ENCODE measurements at places on chromosomes 16 and 17.

DNA sequence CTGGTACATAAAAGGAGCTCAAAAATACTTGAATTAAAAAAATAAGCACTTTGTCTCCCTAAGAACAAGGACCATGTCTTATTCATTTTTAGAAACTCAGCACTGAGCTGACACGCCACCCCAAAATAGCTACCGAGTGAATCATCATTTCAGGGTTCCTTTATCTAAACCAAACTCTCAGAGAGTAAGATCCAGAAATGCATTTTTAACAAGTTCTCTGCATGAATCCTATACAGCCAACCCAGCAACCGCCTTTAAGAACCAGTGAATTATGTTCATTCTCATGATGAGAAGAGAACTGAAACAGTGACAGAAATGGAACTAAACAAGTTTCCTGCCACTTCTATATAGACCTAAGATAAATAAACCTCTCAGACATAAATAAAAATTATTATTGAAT is 8.7 kb downstream of the C16orf87 start:
- no peak for DNase-seq

DNA sequence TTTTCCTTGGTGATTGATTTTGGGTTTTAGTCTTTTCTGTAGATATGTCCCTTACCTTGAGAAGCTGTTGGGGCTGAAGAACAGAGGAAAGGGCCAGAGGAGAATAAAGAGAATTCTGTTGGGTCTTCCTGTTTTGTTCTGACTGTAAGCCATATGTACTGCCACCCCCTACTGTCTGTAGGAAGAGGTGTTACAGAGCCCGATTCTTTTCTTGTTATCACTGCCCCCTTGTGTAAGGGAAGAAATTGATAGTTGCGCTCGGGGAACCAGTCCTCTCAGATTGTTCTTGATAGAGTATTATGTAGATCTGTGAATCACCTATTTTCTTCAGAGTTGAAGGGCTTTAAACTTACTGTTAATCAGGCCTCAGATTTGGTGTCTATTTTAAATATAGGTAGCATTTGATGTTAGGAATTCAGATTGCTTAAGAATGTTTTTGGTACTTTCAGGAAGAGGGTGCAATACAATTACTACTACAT is 2.4 kb downstream of the TANC2 start:
- peak; percentile 92 for DNase-seq

DNA sequence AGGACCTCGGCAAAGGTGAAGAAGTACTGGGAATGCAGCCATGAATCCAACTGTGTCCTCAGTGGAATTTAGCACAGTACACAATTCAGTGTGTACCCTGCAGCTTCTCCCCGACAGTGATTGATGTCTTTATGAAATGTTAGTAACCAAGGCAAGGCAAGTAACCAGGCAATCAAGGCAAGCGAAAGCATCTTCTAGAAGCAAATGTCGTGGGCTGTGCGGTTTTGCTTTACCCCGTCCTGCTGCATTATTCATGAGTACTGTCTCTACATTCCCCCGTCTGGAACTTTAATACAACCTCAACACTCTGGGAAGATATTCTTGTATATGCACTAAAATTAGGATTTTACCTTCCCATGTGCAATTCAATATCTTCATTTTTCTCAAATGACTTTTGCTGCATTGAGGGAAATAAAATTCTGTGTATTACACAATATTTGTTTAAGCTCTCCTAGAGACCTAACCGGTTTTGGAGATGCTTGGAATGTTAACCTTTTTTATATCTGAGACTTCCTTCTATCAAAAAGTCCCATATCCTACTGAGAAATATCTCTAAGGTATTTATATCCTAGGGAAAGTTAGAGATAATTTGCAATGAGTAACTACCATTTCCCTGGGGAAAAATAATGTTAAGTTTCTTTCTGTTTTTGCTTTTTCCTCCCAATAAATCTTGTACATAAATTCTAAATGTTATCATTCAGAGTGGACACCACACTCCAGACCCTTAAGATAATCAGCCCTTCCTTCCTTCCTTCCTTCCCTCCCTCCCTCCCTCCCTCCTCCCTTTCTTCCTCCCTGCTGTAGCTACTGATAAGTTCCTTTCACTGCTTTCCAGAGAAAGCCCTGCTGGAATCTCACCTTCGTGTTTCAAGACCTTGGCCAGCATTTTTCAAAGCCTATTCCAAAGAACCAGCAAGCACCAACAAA is 51.9 kb upstream of the ADORA2B start:
- no peak for DNase-seq

GRCh38 chr16:75555213-75555706 is 792 bp downstream of the TMEM231 start:
- DNase-seq: peak; percentile 94

GRCh38 chr16:5461141-5461540 is 363.5 kb upstream of the EEF2KMT start:
- no peak for DNase-seq

DNA sequence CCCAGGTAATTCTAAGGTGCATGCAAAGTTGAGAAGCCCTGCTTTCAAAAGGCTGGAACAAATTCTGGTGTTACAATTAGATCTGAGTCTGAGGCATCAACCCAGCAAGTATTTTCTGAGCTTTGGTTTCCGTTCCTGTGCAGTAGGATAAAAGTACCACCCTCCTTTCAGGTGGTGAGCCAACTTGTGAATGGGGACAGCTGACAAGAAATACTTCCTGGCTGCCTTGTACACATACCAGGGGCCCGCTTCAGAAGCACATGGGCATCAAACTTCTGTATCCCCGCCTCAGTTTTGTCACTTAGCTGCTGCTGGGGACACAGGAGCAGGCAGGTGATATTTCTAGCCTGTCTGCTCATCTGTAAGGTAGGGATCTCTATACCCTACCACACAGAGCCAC is 252.2 kb downstream of the CPPED1 start:
- no peak for DNase-seq

GRCh38 chr16:10976634-10977033 is 32.3 kb downstream of the CLEC16A start:
- no peak for DNase-seq

DNA sequence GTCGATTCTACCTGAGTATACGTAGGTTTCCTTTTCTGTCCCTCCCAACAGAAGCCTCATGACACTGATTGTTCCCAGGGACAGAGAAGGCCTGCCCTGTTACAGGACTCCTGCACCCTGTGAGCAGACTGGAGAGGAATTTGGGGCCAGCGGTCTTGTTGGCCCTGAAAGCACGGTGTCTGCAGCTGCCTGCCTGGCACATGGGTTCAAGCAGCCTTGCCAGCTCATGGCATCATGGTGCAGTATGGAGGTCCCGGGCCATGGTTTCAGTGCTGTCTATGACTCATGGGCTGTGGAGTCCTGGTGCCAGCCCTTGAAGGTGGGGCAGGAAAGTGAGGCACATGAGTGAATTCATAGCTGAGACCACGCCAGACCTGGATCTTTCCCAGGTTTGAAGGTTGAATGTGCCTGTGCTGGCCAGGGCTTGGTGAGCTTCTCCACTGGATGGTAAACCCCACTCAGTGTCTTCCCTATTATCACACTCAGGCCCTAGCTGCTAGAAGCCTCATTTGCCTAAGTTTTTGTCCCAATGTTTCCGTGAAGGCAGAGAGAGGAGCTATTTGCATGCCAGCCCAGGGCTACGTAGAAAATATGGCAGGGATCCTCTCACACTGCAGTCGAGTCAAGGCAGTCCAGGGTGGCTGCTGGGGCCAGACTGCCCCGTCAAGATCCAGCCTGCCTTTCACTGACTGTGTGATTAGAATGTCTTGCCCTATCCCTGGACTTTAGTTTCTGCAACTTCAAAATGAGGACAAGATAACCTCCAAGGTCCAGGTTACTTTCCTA is 277.2 kb upstream of the CCL2 start:
- no peak for DNase-seq

- no peak for DNase-seq
Observed at GRCh38 chr17:69284646-69285045, 42.3 kb downstream of the ABCA5 start.

- no peak for DNase-seq
Observed at GRCh38 chr16:11354733-11355574, 9.7 kb downstream of the RMI2 start.

- no peak for DNase-seq
Observed at GRCh38 chr16:86638642-86639041, 60.3 kb downstream of the FOXL1 start.

DNA sequence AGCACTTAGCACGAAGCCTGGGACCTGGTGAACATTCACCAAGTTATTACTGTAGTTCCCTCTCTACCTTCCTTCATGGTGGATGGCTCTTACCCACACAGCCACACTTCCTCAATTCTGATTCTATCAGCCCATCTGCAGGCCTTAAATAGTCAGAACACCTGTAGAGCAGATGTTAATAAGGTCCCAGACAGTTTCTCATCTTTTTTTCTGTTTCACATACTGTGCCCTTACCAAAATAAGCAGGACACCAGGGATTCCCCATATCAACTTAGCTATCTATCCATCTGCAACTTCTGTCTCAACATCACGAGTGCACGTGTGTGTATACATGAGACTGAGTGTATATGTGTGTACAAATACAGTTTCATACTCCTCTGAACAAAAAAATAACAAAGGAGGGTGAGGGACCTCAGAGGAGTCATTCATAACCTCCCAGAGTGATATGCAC is 2.8 kb downstream of the RECQL5 start:
- DNase-seq: no peak

- no peak for DNase-seq
Observed at GRCh38 chr16:53061256-53061655, 6.5 kb downstream of the CHD9 start.

GRCh38 chr16:88062341-88063210 is 111.3 kb downstream of the BANP start:
- DNase-seq: no peak

DNA sequence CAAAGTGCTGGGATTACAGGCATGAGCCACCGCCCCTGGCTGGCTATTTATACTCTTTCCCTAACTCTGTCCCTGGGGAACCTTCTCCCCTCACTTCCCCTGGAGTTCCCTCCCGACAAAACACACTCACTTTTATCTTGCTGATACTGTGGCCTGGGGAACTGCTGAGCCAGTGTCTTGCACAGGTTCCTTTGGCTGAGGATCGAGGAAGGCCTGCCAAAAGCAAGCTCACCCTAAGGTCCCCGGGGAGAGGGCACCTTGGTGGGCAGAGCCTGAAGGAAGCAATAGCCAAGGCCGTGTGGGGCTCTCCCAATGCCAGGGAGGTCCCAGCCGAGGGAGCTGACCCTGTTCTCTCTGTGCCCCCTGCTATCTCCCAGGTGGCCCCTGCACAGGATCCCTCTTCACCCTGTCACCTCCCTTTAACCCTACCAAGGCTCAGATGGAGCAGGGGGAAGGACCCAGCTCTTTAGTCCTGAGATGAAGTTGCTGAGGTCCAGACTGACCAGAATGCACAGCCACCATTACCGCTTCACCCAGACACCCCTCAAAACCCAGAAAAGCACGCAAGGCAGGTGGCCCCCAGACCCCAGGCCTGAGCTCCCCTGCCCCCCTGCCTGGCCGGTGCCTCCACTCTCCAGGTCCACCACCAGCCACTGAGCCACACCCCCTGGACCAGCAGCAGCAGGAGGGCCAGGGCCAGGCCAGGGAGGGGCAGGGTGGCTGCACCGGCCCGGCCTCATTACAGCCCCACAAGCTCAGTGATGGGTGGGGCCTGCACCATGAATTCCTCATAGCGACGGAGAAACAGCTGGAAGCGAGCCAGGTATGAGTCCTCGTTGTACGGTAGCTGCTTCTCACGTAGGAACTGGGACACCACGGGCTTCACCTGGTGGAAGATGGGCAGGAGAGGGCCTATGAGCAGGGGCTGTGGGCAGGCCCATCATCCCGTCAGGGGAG is 5.1 kb upstream of the FDXR start:
- DNase-seq: no peak

DNA sequence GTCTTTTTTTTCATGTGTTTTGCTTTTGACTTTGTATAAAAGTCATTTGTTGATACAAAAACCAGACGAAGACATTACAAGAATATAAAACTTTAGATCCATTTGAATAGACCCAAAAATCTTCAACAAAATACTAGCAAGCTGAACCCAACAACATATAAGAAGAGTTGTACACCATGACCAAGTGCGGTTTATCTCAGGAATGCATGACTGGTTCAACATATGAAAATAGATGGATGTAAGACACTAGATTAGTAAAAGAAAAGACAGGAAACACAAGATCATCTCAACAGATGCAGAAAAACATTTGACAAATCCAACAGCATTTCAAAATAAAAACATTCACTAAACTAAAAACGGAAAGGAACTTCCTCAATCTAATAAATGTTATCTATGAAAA is 69.0 kb downstream of the TBC1D16 start:
- no peak for DNase-seq

GRCh38 chr17:42111871-42112551 is 503 bp downstream of the DHX58 start:
- DNase-seq: no peak

GRCh38 chr17:49898366-49899190 is 50.7 kb upstream of the TAC4 start:
- no peak for DNase-seq

- DNase-seq: no peak
Observed at GRCh38 chr16:53121661-53122060, 66.9 kb downstream of the CHD9 start.

GRCh38 chr17:28693869-28694268 is 17.8 kb downstream of the PROCA1 start:
- no peak for DNase-seq

DNA sequence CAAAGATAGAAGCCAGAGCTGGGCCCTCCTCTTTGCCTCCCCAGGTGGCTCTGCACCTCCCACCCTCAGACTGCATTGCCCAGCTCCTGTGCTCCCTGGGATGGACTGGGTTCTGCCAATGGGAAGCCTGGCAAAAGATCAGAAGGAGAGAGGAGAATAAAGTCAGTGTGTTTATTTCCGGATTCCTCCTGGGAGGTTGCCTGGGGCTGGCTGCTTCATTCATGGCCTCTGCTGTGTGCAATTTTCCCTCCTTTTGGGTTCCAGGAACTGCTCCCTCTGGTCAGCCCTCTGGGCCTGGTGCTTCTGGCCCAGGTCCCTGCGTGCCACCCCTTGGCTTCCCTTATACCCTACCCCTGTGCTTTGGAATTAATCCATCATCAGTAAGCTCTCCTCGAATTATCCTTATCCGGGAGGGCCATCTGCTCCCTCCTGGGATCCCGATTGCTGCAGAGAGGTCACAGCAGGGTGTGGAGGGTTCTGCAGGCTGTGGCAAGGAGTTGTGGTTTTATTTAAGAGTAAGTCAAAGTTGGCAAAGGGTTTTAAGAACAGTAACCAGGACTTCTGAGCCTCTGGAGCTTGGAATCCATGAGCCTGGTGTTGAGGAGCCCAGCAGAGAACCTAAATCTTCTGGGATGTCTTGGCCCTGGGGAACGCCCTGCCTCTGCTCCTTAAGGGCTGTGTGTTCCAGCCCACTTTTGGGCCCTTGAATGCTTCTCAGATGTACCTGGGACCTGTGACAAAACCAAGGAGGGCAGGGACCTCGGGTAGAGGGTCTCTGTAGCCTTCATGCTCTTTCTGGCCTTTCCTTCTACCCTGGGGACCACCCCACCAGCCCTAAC is 8.2 kb upstream of the MMP2 start:
- no peak for DNase-seq

- DNase-seq: no peak
Observed at GRCh38 chr16:89921702-89922476, 1.3 kb upstream of the TUBB3 start.

GRCh38 chr17:78448356-78448993 is 70.0 kb downstream of the PGS1 start:
- no peak for DNase-seq

Measured in dermis microvascular lymphatic vessel endothelial cell (primary cell).